ENCODE measurements at places on chromosomes 13 and 19.

- peak; percentile 90 for DNase-seq
Observed at GRCh38 chr19:16608290-16608739, 19.7 kb downstream of the MED26 start.

DNA sequence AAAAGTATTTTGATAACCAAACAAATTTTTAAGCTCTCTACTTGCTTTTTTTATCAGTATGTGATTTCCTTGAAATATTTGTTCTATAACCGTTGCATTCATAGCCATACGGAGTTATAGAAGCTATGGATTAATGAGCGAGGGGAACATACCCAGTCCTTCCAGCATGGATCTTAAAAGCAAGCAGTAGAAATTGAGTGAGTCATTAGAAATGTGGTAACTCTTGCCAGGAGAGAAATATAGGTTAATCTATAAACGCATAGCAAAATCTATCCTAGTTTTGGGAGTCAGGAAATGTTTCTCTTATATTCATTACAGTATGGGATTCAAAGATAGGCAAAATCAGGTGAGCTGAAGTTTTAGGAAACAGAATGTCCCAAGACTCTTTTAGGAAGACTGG, 507.4 kb downstream of the DACH1 start:
- DNase-seq = no peak

DNA sequence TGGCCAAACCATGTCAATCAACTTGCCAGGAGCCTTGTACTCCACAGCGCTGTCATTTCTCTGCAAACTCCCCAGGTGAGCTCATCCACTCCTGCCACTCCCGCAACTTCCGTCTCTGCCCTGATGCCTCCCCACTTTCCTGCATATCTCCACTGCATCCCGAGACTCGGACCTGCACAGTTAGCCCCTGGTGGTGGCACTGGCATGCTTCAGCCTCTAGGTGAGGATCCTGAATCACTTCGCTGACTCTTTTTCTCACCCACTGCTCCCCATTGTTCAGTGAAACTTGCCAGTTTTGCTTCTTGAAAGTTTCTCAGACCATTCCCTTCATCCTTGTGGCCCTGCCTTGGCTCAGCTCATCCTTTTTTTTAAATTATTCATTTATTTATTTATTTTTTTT, 3.4 kb upstream of the CTU1 start:
- DNase-seq = no peak

GRCh38 chr13:59680429-59681024, 483.2 kb downstream of the DIAPH3 start:
- no peak for DNase-seq

GRCh38 chr19:16527334-16527935, 14.8 kb downstream of the CHERP start:
- DNase-seq = no peak
